NCI-H2081 (cell line): ENCODE measurements at places on chromosomes 1 and 21.

GRCh38 chr1:7000720-7001119 is 215.5 kb downstream of the CAMTA1 start:
- DNase-seq = no peak

- DNase-seq = no peak
Observed at GRCh38 chr1:230792691-230793462, 45.7 kb downstream of the CAPN9 start.

DNA sequence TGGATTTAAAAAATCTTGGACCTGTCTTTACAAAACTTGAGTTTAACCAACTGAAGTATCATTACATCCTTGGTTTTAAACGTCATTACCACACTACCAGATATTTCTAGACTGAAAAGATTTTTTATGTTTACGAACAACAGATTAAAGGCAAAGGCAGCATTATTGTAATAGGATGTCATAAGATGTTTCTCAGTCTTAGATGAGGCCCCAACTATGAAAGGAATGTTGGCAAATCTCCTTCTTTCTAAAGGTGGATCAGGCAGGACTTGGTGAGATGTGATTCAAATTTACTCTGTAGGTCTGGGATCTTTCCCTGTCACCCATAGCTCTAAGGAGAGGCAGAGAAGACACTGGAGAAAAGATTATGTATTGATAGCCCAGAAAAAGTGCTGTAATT is 417.9 kb downstream of the PTBP2 start:
- DNase-seq = no peak

DNA sequence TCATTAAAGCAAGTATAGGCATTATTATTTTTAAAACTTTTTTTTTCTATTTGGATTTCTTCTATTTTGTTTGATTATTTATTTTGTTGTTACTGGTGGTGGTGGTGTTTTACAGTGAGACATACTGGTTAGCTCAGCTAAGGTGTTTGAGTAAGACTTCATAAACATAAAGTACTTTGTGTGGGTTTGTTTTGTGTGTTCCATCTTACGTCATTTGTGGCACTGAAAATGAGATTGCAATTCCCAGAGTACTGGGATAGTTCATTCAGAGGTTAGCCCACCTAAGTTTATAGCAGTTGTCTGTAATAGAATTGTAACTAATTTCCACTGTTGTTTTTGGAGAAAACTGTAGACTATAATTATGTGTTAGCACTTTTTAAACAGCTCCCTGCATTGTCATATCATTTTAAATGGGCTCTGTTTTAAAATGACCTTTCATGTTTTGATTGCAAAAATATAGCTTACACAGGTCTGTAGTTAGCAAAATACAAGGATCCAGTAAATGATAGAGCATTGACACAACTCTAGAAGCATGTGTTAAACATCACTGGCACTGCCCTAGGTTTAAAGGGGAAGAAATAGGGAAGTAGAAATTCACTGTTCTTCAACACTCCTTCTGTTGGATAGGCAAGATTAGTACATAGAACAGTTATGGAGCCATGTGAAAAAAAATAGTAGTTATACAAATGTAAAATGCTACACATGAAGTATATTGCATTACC is 171.7 kb downstream of the NFIA start:
- DNase-seq = no peak

DNA sequence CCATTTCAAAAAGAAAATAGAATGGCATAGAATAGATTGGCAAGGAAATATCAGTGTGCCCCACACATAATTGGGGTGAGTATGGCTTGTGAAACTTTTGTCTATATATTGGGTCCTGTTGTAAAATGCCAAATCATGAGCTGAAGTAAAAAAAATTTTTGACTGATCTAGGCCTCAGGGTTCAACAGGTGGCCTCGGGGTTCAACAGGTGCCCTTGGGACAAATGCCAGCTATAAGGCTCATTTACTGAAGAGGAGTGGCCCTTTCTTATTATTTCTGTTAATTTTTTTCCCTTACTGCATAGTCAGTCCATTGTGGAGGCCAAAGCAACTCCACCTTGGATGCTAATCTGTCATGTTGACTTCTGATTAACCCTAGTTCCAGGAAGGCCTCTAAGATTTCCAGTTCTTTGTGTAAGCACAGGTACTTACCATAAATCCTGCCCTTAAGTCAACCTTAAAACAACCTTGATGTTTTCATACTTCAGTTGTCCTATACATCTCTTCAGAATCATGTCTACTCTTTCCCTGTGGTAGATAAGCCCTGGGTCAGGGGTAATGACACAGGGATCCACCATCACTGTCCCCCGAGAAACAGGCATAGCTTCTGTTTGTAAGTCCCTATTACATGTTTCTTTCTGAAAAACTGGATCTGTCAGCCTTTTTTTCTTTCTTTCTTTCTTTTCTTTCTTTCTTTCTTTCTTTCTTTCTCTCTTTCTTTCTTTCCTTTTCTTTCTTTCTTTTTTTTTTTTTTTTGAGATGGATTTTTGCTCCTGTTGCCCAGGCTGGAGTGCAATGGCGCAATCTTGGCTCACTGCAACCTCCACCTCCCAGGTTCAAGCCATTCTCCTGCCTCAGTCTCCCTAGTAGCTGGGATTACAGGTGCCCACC is 16.6 kb upstream of the KDF1 start:
- DNase-seq = no peak

- DNase-seq = no peak
Observed at GRCh38 chr1:99176753-99177152, 87.5 kb upstream of the PLPPR4 start.

GRCh38 chr1:168139070-168139469 is 2.3 kb upstream of the GPR161 start:
- DNase-seq = no peak

DNA sequence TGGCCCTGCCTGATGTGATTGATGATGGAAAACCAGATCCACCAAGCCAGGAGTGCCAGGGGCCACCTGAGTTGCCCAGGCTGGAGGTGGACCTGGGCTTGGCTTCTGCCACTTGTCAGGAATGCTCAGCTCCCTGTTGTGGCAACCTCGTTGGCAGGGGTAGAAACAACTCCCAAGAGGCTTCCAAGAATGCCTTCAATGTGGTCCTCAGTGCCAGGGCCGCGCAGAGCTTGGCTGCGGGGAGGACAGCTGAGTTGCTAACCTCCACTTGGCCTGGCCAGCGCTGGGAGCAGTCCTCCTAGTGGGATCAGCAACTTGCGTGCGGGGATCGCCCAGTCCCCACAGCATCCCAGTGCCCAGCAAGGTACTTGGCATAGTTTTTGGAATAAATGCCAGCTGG is 9.0 kb downstream of the MYOM3 start:
- no peak for DNase-seq

GRCh38 chr1:59560807-59561450 is 253.8 kb upstream of the HOOK1 start:
- no peak for DNase-seq

- DNase-seq = peak; percentile 58
Observed at GRCh38 chr1:31155216-31155806, 84.4 kb downstream of the NKAIN1 start.

- peak; percentile 70 for DNase-seq
Observed at GRCh38 chr1:64823691-64824476, 79.0 kb downstream of the RAVER2 start.

DNA sequence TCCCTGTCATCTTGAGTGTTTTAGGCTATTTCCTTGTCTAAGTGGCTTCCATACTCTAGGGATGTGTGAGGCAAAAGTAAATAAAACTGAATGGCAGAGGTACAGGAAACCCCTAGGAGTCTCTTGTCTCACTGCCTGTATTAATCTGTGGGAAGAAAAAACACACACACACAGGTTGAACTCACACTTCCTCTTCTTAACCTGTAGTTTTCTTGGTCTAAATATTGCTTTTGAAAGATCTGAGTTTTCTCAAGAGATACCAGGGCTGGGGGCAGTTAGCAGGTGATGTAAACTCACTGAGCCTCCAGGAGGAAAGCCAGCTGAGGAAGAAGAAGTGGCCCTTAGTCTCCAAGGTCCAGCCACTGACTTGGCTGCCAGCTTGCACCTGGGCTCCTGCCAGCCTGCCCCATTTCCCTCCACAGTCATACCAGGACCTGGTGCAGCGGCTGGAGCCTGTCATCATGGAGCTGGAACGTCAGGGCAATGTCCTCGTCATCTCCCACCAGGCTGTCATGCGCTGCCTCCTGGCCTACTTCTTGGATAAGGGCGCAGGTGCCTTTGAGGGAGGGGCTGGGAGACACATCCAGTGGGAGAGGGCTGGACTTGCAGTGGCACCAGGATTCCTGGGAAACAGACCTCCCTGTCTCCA is 16.9 kb downstream of the PFKFB2 start:
- DNase-seq = no peak

GRCh38 chr21:45113543-45113942 is 39.2 kb downstream of the ADARB1 start:
- no peak for DNase-seq

- no peak for DNase-seq
Observed at GRCh38 chr1:87230501-87230900, 98.2 kb upstream of the LMO4 start.

GRCh38 chr1:19765623-19766022 is 34.1 kb downstream of the TMCO4 start:
- DNase-seq = no peak

GRCh38 chr1:25867210-25867991 is 8.1 kb downstream of the PAQR7 start:
- no peak for DNase-seq

DNA sequence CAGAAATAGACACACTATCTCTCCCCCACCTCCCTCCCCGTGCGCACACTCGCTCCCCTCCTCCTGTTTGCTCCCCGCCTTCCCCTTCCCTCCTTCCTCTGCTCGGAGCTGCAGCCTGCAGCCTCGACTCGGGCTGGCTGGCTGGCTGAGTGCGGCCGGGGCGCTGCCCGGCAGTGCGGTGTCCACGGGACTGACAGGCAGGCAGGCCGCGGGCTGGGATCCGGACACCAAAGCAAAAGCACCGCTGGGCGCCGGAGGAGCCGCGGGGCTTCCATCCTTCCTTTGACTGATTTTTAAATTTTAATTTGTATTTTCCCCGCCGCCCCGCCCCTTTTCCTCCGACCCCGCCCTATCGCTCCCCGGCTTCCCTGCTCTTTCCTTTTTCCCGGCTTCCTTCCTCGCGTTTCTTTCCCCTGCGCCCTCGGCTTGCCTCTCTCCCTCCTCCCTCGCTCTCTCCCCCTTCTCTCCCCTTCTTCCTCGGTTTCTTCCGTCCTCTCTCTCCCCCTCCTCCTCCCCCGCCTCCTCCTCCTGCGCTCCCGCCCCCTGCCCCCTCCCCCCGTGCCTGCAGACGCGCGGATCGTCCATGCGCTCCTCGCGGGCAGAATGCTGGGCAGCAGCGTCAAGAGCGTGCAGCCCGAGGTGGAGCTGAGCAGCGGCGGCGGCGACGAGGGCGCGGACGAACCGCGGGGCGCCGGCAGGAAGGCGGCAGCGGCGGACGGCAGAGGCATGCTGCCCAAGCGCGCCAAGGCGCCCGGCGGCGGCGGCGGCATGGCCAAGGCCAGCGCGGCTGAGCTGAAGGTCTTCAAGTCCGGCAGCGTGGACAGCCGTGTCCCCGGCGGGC is 109.4 kb downstream of the NAV1 start:
- peak; percentile 66 for DNase-seq

DNA sequence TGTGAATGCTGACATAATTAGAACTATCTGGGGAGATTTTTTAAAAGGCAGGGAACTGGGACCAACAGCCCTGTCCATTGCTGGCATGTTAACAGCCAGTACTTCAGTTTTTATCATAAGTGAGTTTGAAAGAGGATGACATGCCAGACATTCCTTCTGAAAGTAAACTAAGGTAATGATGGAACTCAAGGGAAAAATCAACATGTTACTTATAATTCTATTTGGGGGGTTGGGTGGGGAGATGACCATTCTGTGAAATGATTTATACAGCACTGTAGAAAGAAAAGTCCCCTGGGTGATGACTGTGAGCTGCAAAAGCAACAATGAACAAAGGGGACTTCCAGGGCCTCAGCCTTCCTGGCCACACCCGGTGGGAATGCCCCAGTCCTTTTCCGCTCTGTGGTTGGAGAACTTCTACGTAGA is 5.4 kb upstream of the LAMC2 start:
- no peak for DNase-seq

DNA sequence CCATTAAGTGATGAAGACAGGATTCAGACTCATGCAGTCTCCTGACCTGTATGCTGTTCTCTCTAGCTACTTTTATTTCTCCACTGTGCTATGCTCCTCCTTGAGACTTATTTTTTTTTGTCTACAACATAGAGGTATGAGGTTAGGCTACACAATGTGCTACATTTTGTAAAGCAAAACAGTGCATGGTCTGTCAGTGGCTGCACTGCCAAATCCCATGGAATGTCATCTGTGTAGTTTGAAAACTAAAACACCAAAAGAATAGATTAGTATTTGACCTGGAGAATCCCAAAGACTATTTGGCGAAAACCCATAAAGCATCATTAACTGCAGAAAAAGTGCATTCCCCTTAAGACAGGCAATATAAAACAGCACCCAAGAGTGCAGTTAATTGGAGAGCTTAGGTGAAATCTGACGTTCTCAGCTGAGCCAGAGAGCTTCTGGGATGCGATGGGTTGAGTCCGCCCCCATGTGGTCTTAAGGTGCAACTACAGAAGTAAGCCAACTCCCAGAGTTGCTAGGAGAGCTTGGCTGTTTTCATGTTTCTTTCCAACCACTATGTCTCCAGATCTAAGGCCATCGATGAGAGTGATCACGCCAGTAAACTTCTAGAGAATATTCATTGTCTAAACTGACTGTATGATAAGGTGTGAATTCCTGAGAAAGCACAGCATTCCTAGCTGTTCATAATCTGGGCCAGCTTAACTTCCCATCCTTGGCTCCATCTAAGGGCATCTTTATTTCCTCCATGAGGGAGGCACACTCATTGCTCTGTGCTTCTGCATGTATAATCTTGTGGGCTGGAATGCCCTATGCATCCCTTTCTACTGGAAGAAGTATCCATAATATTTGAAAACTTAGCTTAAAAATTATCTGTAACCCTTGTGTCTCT is 20.7 kb upstream of the CYP2J2 start:
- DNase-seq = peak; percentile 72

DNA sequence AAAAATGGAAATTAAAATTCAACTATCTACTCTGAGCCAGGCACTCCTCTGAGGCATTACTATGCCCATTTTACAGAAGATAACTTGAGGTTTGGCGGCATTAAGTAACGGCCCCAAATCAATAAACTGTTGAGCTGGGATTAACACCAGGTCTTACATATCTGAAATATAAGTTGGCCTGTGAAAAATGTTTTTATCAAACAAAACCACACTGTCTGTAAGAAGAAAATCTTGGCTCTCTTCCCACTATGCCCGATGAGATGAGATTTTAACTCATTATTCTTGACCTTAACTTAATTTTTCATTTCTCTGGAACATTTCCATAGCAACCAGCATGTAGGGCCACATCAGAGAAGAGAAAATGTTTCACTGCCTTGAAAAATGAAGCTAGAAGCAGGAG is 21.8 kb downstream of the RC3H1 start:
- no peak for DNase-seq

DNA sequence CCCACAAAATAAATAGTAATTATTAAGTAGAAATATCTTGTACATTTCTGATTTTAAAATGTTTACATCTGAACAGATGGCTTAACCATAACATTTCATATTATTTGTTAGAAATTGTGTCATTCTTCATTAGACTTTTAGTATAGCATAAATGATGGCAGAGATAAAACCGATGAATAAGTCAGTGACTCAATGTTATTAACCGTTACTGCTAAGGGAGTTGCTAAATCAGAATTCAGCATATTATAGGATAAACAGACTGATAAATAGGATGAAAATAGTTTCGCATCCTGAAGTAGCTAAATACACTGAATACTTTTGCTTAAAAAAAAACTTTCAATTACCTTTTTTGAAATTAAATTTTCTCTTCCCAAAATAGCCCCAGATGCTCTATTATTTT is 610.6 kb upstream of the ZP4 start:
- DNase-seq = no peak

- peak; percentile 95 for DNase-seq
Observed at GRCh38 chr21:36141513-36141925, 6.6 kb downstream of the CBR3 start.

GRCh38 chr21:38905328-38905727 is 99.6 kb downstream of the ETS2 start:
- DNase-seq = no peak
